T-helper 1 cell (primary cell): ENCODE measurements at places on chromosomes 7 and 10.
A peak's percentile ranks its signal among the peaks of the same experiment; 100 is the strongest.

GRCh38 chr10:5089865-5090264, 4.3 kb upstream of the AKR1C3 start:
- DNase-seq: no peak

GRCh38 chr10:124674768-124675222, 69.4 kb downstream of the FAM53B start:
- DNase-seq: no peak

GRCh38 chr7:99493823-99494222, 6.3 kb downstream of the ZNF394 start:
- no peak for DNase-seq

DNA sequence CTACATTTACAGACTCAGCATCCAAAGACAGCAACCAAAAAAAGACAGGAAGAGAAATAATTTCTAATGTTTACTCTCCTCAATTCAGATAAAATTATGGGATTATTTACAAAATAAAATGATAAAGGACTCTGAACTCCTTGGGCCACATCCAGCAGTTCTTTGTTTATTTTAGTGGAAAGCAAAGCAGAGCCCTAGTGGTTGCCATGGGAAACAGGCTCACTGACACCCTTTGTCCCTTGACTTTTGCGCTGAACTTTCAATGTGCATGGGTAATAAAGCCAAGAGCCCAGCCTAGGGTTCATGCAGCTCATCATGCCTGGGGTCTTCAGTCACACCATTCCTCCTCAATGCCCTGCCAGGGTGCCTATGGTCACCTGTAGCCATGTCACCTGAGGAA, 442.6 kb upstream of the IGFBP3 start:
- no peak for DNase-seq

- DNase-seq: no peak
These were observed 1.1 kb upstream of the ZNF503 start for GRCh38 chr10:75402486-75403143.

DNA sequence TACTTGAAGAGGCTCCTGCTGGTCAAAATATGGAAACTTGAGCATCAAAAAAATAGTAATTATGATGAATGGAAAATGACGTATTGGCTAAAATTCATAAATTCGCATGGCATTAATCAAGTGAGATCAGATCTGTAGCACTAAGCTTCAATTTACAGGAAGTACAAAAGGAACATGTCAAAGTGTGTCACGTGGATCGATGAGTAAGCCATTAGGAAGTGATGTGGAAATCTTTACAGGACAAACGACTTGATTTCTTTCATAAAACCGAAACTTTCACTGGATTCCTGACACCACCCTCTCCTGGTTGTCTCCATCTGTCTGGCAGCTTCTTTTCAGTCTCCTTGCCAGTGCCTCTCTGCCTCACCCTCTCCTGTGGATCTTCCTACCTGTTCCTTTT, 25.8 kb downstream of the AKR1C8 start:
- no peak for DNase-seq

DNA sequence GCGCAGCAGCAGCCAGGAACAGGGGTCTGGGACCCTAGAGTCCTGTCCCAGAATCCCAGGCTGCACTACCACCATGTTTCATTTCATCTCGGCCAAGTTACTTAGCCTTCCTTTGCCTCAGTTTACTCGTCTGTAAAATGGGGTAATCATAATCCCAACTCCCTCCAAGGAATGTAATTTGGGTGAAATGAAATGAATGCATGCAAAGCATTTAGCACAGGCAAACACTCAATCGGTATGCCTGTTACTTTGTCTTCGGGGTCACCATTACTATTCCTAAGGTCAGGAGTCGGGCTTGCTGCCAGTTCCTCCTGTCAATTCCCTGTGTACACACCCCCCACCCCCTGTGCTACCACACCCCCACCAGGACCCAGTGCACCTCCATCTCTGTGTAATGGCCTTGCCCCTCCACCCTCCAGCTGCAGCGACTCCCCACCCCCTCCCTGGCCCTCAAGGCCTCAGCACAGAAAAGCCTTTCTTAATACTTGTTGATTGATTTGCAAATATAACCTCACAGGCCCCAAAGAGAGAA, 1.7 kb downstream of the TNS3 start:
- DNase-seq: no peak

DNA sequence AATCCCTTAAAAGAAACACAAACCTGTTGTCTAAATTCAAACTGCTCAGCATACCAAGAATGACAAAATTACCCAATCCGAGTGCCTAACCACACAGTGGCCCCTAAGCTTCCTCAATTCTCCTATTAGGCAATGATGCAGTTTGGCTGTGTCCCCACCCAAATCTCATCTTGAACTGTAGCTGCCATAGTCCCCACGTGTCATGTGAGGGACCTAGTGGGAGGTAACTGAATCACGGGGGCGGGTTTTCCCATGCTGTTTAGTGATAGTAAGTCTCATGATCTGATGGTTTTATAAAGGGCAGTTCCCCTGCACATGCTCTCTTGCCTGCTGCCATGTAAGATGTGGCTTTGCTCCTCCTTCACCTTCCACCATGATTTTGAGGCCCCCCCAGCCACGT, 21.9 kb downstream of the PSAP start:
- no peak for DNase-seq

DNA sequence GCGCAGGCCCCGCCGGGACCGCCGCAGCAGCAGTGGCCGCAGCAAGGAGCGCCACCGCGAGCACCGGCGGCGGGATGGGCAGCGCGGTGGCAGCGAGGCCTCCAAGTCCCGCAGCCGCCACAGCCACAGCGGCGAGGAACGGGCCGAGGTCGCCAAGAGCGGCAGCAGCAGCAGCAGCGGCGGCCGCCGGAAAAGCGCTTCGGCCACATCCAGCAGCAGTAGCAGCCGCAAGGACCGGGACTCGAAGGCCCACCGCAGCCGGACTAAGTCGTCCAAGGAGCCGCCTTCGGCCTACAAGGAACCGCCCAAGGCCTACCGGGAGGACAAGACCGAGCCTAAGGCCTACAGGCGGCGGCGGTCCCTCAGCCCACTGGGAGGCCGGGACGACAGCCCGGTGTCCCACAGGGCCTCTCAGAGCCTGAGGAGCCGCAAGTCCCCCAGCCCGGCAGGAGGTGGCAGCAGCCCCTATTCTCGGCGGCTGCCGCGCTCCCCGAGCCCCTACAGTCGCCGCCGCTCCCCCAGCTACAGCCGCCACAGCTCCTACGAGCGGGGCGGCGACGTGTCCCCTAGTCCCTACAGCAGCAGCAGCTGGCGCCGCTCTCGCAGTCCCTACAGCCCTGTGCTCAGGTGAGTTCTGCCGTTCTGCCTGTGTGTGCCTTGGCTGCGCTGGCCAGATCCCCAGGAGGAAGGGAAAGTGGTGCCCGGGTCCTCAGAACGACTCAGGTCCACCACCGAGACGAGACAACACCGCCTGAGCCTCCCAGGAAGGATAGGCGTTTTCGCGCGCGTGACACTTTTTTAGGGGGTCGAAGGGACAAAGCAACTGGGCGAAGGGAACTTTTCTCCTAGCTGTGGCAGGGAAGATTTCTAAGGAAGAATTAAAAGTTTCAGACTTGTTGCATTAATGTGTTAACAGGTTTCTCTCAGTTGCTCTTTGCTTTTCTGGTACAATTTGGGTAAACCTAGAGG, 1.5 kb downstream of the CDK13 start:
- DNase-seq: peak; percentile 67

DNA sequence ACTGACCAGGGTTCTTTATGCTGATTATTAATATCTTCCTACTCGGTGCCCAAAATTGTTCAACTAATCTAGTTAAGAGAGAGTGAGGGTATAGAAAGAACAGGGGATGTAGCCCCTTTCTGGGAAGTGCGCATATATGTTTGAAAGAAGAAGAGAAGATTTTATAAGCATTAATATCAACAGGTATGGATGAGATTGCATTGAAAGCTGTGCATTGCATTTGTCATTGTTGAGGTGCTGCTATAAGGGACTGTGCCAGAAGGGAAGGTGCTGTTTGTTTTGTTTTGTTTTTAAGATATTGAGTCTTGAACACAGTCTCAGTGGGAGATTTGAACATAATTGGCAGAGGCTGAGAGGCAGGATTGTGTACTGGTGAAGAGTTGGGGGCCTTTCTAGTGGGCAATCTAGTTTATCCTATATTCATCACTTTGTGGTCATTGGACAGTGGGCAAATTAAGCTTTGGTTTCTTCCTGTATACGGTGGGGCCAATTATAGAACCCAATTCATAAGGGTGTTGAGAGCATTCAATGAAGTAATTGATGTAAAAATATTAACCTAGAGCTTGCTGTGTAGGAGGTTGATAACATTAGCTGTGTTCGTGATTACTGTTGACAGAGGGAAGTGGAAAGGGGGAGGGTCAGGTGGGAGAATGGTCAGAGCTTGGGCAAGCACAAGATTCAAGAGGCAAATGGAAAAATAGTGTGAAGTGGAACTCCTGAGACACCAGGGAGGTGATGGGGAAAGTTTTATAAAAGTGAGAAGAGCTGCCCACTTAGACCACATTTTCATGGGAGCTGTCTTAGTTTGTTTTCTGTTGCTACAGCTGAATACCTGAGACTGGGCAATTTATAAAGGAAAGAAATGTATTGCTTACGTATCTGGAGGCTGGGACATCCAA, 19.9 kb upstream of the PCGF5 start:
- no peak for DNase-seq

GRCh38 chr7:25221009-25221408, 7.3 kb downstream of the NPVF start:
- DNase-seq: no peak

DNA sequence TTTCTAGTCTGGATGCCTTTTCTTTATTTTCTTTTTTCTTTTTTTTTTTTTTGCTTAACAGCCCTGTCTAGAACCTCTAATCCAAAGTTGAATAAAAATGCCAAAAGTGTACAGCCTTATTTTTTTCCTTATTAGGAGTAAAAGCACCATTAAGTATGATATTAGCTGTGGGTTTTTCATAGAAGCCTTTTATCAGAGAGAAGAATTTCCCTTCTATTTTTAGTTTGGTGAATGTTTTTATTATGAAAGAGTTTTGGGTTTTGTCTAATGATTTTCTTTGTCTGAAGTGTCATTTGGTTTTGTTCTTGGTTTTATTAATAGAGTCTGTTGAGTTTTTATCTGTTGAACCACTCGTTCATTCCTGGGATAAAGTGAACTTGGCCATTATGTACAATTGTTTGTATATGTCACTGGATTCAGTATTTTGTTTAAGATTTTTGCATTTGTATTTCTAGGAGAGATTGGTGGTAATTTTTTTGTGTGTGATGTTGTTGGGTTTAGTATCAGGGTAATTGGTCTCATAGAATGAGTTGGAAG, 49.5 kb downstream of the PALS2 start:
- no peak for DNase-seq

DNA sequence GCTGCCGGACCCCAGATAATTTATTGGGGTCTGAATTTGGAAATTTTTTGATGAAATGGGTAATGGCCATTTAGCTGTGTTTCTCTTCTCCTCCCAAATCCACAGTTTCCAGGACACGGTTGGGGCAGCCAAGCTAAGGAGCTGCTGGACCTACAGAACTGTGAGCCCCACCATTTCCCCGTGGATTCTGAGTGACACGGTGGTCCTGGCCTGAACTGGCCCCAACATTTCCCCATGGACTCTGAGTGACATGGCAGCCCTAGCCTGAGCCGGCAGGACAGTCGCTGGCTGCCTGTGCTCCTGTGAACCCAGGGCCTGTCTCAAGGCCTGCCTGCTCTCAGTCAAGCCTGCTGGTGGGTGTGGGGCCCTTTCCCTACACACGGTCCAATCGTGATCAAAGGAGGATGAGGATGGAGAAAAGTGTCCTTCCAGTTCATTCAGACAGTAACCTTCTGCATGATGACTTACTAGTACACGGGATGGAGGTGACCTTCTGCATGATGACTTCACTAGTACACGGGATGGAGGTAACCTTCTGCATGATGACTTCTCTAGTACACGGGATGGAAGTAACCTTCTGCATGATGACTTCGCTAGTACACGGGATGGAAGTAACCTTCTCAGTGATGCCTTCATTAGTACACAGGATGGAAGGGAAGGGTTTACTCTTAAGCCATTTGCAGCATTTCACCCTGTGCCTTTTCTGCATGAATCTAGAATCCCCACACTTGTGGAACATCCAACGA, 359.9 kb downstream of the GLRX3 start:
- no peak for DNase-seq

- no peak for DNase-seq
These were observed 25.0 kb downstream of the PPP1R3C start for GRCh38 chr10:91607646-91608403.

- DNase-seq: no peak
These were observed 2.4 kb downstream of the FEZF1 start for GRCh38 chr7:122301858-122302760.

DNA sequence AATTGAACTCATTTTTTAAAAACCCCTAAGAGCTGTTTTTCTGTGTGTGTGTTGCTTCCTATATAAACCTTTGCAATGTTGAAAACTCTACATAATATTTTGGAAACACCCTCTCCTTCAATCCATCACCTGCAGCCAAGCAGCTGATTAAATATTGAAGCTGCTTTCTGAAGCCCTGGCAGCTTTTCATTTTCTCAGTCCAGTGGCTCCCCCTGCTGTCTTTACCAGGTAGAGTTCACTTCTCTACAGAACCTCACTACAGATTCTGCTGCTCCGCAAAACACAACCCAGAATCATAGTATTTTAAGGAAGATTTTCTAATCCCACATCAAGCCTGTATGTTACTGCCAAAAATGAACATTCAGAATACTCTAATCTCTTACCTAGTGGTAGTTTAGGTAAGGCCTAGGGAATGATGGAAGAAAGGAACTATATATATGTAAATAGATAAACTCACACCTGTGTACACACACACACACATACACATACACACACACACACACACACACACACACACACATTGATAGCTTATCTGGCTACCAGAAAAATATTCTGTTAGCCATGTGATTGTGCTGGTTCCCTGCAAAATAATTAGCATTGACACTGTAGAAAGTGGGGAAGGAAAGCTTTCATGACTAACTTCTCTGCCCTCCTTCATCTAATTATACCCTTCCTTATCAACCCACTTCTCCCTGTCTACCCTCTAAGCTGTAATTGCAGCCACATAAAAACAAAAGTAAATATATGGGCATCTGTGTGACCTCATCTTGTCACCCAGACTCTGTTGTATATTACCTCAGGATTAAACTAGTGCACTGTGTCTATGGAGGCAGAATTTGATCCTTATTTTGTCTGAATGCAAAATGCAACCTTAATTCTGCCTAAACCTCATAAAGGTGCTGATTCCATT, 229.5 kb upstream of the FZD1 start:
- DNase-seq: no peak

GRCh38 chr10:7098160-7098762, 312.6 kb downstream of the SFMBT2 start:
- DNase-seq: no peak

DNA sequence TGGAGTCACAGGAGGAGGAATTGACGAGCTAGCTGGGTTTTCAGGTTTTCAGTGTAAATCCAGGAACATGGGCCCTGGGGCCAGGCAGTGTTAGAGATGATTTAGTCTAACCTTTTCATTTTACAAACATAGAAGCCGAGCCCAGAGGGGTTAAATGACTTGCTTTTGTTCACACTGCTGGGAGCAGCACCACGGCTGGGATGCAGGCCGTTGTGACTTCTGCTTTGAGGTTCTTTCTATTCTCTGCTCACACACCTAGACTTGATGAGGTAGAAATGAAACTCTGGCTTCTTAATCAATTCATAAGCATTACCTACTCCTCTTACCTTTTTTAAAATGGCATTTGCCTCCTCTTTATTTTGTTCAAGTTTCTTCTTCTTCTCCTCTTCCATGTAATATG, 36.4 kb downstream of the CREB5 start:
- DNase-seq: no peak
